ENCODE measurements at places on chromosomes 3 and 15. TPM values are rescaled to one million over a fixed set of nuclear protein-coding genes. Genes with fewer than 3 reads are reported as not detected.

GRCh38 chr3:15479400-15480224, 41.9 kb downstream of the COLQ start:
- no peaks in the 10 kb centered on the region for H3K4me1 ChIP-seq
- H3K36me3 ChIP-seq, result no peaks in the 10 kb centered on the region
- DNase-seq, result no peak

DNA sequence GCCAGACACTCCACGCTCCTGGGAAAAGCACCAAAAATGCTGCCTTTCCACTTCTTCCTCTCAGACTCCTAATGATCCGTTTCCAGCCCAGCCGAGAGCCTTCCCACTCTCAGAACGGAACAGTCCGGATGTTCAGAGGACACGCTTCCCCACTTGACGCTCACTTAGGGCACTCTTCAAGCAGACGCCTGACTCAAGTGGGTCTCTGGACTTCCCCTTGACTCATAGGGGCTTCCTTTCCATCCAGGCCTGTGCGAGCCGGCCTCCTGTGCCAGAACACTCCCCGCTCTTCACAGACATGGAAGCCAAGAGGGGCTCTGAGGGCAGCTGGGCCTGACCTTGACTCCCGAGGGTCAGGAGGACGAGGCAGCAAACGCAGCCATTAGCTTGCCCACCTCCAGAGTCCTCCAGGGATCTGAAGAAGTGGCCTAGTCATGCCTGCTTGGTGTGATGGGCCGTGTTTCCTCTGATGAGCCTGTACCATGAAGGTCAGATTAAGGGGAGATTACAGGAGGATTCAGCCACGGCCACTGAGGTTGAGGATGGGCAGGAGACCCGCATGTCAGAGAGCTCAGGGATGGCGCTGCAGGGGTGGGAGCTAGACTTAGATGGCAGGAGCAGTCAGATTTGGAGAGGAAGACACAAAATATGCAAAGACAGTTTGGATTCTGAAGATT, 114.7 kb upstream of the TLE3 start:
- no peaks in the 10 kb centered on the region for H3K27me3 ChIP-seq
- DNase-seq, result no peak
- no peak overlapping the region for H3K27ac ChIP-seq
- H3K36me3 ChIP-seq, result no peaks in the 10 kb centered on the region
- H3K4me3 ChIP-seq, result no peak overlapping the region

GRCh38 chr3:127632035-127632820, 3.2 kb downstream of the PODXL2 start:
- H3K27me3 ChIP-seq, result peaks cover 4% of the 10 kb centered on the region
- no peak for DNase-seq

- no peaks in the 10 kb centered on the region for H3K27me3 ChIP-seq
- H3K4me1 ChIP-seq, result peaks cover 52% of the 10 kb centered on the region
These were observed 273.3 kb downstream of the RPLP1 start for GRCh38 chr15:69725957-69726356.

- H3K27ac ChIP-seq, result no peak overlapping the region
- no peak overlapping the region for H3K4me3 ChIP-seq
- H3K27me3 ChIP-seq, result no peaks in the 10 kb centered on the region
- H3K4me1 ChIP-seq, result no peaks in the 10 kb centered on the region
These were observed 160.1 kb downstream of the ARRDC4 start for GRCh38 chr15:98120561-98120960.

DNA sequence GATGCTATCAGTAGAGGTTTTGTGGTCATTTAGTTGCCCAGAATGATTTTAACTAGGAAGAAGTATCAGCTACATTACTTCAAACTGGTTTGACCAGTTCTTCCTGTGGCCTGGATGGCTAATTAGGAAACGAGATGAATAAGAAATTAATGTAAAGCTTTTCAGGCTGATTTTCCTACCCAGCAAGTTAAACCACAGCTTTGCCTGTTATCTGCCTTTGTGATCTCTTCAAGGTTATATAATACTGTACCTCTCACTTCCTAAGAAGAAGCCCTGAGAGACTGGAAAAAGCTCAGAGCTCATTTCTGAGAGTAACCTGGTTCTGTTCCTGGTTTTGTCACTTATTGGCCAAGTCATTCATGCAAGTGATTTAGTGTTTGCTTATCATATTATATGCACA, 782.2 kb upstream of the GOLIM4 start:
- DNase-seq, result no peak
- no peak overlapping the region for H3K27ac ChIP-seq
- no peaks in the 10 kb centered on the region for H3K27me3 ChIP-seq
- H3K4me3 ChIP-seq, result no peak overlapping the region
- H3K4me1 ChIP-seq, result no peaks in the 10 kb centered on the region

DNA sequence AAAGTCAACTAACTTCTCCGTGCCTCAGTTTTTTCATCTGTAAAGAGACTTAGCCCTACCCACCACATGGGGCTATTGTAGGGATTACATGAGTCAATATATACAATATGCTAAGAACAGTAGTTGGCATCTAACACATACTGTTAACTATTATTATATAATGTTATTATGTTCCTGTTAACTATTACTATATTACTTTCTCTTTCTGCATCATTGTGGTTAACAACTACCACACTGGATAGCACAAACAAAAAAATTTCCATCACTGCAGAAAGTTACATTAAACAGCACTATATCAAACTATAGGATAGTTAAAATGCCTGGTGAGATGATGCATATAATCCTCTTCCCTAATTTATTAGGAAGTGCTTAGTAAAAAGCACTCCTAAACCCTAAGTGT, 23.7 kb downstream of the STAG1 start:
- peak; percentile 36 for DNase-seq
- H3K4me1 ChIP-seq, result peaks cover 79% of the 10 kb centered on the region
- no peaks in the 10 kb centered on the region for H3K27me3 ChIP-seq

DNA sequence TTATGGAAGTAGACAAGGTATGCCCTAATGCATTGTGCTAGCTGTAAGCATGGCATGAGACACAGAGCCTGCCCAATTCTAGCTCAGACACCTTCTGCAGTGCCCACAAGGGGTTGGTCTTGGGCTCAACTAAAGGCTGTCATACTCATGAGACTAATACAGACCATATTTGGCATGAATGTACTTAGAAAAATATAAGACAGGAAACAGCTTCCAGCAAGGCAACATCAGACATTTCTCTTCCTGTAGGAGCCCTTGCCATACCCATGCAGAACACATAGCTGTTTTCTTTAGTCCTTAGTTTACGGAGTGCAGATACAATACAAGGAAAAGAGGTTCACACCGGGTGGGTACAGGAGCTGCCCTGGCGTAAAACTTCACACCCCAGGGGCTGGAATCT, 30.5 kb upstream of the NR1I2 start:
- H3K36me3 ChIP-seq, result no peaks in the 10 kb centered on the region
- no peaks in the 10 kb centered on the region for H3K4me1 ChIP-seq

DNA sequence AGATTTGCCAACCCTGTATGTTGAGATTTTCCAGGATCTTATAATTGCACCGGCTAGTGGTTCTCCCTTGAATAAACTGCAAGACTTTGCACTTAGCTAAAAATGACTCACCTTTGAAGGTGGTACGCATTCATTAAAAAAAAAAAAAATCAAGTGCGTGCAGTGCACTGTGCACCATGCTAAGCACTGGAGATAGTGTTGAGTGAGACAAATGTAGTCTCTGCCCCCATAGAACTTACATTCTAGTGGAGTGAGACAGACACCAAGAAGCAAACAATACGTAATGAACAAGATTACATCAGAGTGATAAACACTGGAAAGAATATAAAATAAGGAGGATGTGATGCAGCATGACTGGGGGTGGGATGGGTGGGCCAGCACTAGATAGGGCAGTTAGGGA, 69.4 kb downstream of the ITPR1 start:
- no peaks in the 10 kb centered on the region for H3K27me3 ChIP-seq
- no peak for DNase-seq
- H3K27ac ChIP-seq, result no peak overlapping the region
- no peak overlapping the region for H3K4me3 ChIP-seq
- H3K4me1 ChIP-seq, result no peaks in the 10 kb centered on the region
- H3K36me3 ChIP-seq, result no peaks in the 10 kb centered on the region

DNA sequence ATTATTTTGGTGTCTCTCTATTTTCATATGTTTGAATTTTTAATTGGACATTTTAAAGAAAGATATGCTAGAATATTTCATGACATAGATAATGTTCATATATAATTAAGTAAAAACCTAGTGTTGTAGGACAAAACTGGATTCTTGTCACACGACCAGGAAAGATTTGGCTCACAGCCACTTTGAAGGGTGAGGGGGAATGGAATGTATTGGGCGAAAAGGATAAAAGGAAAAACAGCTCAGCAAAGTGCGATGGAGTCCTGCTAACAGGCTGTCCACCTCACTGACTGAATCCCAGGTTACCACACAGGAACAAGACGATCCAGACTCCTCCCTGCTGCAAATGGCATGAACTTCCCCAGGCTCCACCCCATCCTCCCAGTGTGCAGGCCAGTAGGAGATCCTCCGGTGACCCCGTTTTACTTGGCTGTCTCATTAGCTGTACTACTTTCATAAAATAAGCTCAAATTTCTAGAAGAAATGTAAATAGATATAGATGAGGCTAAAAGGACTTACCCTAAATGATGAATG, 186.2 kb downstream of the CD47 start:
- H3K4me3 ChIP-seq, result no peak overlapping the region
- no peak overlapping the region for H3K27ac ChIP-seq
- H3K27me3 ChIP-seq, result no peaks in the 10 kb centered on the region
- DNase-seq, result no peak

DNA sequence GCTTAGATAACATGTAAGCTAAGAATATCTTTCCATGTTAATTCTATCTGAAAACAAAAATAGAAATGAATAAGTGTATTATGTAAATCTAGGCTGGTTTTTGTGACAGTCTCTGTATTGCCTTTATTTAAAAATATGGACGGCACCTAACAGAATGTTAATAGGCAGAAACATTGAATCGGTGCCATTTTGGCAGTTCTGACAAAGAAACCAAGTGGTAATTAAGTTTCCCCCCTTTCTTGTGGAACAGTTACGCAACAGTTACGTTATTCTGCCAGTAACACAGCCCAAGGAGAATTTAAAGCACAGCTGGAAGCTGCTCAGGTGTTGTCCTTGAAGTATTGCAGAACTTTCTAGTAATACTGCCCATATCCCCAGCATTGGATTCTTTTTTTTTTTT, 21.5 kb downstream of the LARS2 start:
- peaks cover 12% of the 10 kb centered on the region for H3K36me3 ChIP-seq
- H3K27ac ChIP-seq, result no peak overlapping the region
- H3K27me3 ChIP-seq, result no peaks in the 10 kb centered on the region
- H3K4me3 ChIP-seq, result no peak overlapping the region
- H3K4me1 ChIP-seq, result no peaks in the 10 kb centered on the region

- H3K4me1 ChIP-seq, result no peaks in the 10 kb centered on the region
- H3K27ac ChIP-seq, result no peak overlapping the region
- H3K4me3 ChIP-seq, result no peak overlapping the region
- no peaks in the 10 kb centered on the region for H3K36me3 ChIP-seq
- no peaks in the 10 kb centered on the region for H3K27me3 ChIP-seq
These were observed 12.4 kb upstream of the GREM1 start for GRCh38 chr15:32705446-32705845.

GRCh38 chr3:79973917-79974595, 206.3 kb upstream of the ROBO1 start:
- no peaks in the 10 kb centered on the region for H3K27me3 ChIP-seq
- DNase-seq, result no peak
- no peaks in the 10 kb centered on the region for H3K36me3 ChIP-seq
- H3K27ac ChIP-seq, result no peak overlapping the region

GRCh38 chr3:101858464-101859030, 9.2 kb downstream of the NFKBIZ start:
- H3K27me3 ChIP-seq, result no peaks in the 10 kb centered on the region
- DNase-seq, result no peak
- H3K4me3 ChIP-seq, result no peak overlapping the region
- H3K27ac ChIP-seq, result no peak overlapping the region

DNA sequence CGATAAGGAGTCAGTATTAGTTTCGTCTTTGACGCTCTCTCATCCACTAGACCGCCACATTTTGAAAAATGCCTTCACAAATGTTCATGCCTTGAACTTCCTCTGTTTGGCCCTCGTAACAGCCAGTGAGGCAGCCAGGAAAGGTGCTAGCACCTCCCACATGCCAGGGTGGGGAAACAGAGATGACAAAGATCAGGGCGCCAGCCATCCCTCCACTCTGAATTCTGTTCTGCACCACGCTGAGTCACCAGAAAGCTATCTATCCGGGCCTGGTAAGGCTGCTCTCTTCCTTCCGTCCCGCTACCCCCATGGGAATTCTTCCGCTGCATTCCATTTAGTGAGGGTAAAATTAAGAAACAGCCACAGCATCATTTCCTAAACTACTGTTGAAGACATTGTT, 31.3 kb upstream of the BCL2L10 start:
- H3K4me1 ChIP-seq, result no peaks in the 10 kb centered on the region
- H3K27me3 ChIP-seq, result no peaks in the 10 kb centered on the region
- H3K36me3 ChIP-seq, result peaks cover 22% of the 10 kb centered on the region
- no peak overlapping the region for H3K27ac ChIP-seq
- H3K4me3 ChIP-seq, result no peak overlapping the region

DNA sequence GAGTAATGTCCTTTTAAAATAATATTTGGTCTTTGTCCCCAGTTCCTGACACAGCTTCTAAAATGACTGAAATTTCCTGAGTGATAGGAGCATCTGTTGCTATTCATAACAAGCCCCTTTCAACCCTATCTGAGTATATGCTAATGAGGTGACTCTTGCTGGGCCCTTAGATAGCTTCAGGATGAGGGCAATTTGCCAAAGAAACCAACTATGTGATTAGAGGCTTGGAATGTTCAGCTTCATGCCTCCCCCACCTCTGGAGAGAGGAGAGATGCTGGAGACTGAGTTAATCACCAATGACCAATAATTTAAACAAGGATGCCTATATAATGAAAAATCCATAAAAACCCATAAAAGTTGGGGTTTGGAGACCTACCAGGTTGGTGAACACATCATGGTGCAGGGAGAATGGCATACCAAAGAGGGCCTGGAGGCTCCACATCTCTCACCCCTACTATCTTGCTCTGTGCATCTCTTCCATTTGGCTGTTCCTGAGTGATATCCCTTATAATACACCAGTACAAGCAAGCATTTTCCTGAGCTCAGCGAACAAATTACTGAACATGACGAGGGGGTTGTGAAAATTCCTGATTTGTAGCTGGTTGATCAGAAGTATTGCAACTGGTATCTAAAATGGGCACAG, 189.2 kb downstream of the ECT2 start:
- H3K27ac ChIP-seq, result no peak overlapping the region
- no peaks in the 10 kb centered on the region for H3K4me1 ChIP-seq
- H3K27me3 ChIP-seq, result no peaks in the 10 kb centered on the region
- no peak overlapping the region for H3K4me3 ChIP-seq
- H3K36me3 ChIP-seq, result no peaks in the 10 kb centered on the region

DNA sequence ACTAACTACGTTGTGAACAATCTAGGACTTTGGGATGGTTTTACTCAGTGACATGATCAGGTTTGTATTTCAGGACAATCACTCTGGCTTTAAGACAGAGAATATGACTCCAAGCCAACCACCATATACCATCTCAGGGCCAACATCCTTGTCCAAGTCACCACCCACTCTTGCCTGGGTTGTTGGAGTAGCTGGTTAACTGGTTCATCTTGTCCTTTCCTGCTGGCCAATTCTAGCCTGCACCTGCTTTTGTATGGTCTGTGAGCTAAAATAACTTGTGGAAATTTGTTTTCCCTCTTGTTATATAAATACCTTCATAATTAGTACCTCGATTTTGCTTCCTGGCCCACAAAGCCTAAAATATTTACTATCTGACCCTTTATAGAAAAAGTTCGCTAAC, 306.8 kb upstream of the STT3B start:
- no peaks in the 10 kb centered on the region for H3K27me3 ChIP-seq
- H3K36me3 ChIP-seq, result no peaks in the 10 kb centered on the region
- no peak for DNase-seq
- H3K27ac ChIP-seq, result peak overlapping the region; percentile 45
- H3K4me1 ChIP-seq, result peaks cover 99% of the 10 kb centered on the region

Gene IQCH
- total RNA-seq, result 1.1 TPM

Gene CACNA2D3
- total RNA-seq, result not detected

Gene NOX5
- 0.06 TPM for total RNA-seq

Gene GP5
- total RNA-seq, result 4.2 TPM

Gene RAB6B
- total RNA-seq, result 0.55 TPM

Gene SMCO1
- total RNA-seq, result not detected

Gene LDHAL6B
- total RNA-seq, result not detected

Gene CEP19
- total RNA-seq, result 7.8 TPM

Gene SLC15A2
- 4.3 TPM for total RNA-seq
